ENCODE measurements at places on chromosomes 7 and 10. TPM values are rescaled to one million over a fixed set of nuclear protein-coding genes. Genes with fewer than 3 reads are reported as not detected.

BPGM gene
- 23.1 TPM for total RNA-seq

C1QL3 gene
- not detected for total RNA-seq

HEPACAM2 gene
- total RNA-seq = not detected

SHTN1 gene
- total RNA-seq = 4.4 TPM

LEP gene
- 4.1 TPM for total RNA-seq

TRIM73 gene
- total RNA-seq = 0.24 TPM

TMEM26 gene
- 8.8 TPM for total RNA-seq

INA gene
- total RNA-seq = 13.0 TPM

SEMA4G gene
- 1.8 TPM for total RNA-seq

UCMA gene
- not detected for total RNA-seq

Measured in hair follicle dermal papilla cell (primary cell).